ENCODE measurements at places on chromosomes 7 and 10. TPM values are rescaled to one million over a fixed set of nuclear protein-coding genes. Genes with fewer than 3 reads are reported as not detected.

DNA sequence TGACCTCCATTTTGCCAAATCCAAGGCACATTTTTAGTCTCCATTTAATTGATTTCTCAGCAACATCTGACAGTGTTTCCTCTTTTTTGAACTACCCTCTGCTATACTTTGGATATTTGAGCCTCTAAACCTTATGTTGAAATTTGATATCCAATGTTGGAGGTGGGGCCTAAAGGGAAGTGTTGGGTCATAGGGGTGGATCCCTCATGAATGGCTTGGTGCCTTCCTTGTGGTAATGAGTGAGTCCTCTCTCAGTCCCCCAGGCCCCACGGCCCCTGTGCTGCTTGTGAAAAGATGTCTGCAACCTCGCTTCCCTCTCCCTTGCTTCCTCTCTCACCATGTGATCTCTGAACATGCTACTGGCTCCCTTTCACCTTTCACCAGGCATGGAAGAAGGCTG is 96.8 kb upstream of the DGKB start:
- no peak for DNase-seq

DNA sequence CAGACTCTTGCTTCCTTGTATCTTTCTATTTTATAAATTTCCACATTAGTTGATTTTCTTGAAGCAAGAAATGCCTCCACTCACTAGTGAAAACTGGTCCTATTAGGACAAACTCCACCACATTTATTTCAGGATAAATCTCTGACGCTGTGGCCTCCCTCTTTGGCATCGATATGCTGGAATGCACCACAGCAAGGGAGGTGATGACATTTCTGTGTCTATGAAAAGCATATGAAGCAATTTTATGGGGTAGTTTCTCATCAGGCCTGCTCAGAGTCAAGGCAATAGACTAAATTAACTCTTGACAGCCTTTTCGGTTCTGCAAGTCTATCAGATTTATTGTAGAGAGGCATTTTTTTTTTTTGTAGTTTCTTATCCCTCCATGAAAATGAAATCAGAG is 304.4 kb downstream of the ZEB1 start:
- DNase-seq = no peak

Gene FKBP9
- 115 TPM for total RNA-seq

- no peak for DNase-seq
These were observed 264.7 kb downstream of the GLRX3 start for GRCh38 chr10:130400890-130401289.

Gene BUD23
- 54.3 TPM for total RNA-seq

GRCh38 chr10:3622427-3622826 is 162.6 kb downstream of the KLF6 start:
- DNase-seq = no peak

DNA sequence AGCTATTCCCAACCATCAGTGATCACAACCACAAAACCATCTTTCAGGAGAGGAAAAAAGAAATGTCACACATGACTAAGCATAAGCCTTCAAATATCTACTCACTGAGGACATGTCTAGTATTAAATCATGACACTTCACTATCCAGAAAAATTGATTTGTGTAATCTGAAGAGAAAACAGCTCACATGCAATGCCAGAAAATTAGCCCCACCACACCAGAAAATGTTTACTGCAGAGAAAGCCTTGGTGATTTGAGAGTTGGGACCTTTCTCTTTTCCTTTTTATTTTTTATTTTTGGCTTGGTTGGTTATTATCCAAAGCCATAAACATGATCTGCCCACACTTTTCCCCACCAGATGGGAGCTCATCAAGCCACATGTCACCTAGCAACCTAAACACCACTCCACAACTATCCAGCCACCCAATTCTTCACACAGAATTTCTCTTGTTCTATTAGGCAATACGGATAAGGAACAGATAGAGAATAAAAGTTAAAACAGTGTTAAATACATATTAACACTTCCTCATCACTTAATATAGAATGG is 3.1 kb downstream of the PARD3 start:
- DNase-seq = no peak
